RPMI7951 (cell line): ENCODE measurements at places on chromosomes 2 and 18. TPM values are rescaled to one million over a fixed set of nuclear protein-coding genes. Genes with fewer than 3 reads are reported as not detected.

LPIN1 gene
- total RNA-seq, result 22.6 and 25.0 TPM in 2 replicates

DNA sequence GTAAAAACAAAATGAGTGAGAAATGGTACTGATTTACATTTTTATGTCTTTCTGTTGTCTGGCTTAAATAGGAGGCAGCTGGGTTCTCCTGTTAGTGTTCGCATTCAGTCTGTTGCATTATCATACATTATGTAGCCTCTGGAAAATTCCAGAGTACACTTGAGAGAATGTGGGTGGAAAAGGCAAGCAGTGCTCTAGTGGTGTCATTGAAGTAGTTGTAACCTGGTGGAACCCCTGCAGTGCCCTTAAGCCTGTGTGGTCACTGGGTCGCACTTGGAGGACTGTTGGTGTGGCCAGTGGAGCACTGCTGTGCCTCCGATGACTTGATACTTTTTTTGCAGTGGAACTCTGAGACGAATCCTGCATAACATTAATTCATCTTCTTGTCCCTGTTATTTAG lies 52.4 kb downstream of the USP14 start:
- DNase-seq, result no peak

DNA sequence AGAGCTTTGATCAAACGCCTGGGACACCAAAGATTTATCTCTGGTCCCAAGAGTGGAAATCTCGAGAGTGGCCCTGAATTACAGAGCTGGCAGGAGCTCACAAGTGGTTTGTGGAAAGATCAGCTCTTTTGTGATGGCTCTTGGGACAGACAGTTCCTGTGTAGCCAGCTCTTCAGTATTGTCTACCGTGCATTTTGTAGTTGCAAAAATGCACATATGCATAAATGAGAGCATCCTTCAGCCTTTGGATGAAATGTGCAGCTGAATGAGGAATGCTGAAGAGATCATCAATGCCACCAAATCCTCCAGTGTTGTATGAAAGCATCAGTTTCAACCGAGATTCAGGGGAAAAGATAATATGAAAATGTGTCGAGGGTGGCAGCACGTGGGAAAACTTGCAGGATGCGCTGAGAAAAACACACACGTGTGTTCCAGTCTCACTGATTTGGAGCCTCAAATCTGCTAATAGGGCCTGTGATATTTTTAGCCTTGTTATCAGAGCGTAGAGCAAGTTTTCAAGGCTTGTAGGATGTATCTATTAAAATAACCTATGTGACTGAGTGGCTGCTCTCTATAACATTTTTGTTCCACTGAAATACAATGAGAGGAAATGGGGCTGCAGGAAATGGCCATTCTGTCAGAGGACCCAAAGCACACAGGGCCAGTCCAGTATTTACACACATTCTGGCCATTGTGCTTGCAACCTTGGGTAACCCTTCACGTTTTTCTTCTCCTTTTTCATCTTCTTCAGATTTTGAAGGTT lies 138.7 kb downstream of the PRKCE start:
- no peak for DNase-seq

DNA sequence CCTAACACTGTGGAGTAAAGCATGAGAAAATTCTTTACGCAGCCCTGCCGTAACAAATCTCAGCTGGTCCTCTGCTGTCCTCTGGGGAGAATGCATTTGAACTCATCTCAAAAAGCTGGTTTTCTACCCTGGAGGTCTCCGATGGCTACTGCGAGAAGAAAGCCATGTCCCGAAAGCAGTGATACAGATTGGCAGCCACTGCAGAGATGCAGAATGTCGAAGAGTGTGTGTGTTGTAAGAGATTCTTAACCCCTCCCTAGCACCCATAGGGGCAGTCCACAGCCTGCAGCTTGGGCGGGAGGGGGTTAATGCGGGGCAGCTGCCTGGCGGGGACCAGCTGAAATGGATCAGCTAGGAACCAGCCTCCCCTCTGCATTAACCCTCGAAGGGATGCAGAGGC lies 235.9 kb downstream of the ZNF516 start:
- no peak for DNase-seq

DNA sequence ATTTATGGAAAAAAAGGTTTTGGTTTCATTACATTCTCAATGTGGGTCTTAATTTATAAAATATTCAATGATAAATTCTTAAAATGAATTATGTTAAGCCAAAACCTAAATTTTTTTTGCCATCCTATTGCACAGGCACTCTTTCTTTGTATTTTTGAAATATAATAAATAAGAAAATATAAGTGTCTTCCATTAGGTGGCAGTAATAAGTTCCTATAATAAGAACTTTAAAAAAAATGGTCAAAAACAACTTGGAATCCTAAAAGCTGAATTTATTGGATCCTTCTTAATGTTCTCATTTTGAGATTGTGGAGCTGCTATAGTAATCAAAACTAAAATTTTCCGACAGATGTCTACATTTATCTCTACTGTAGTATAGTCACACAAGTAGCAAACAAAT lies 5.7 kb downstream of the CALCRL start:
- no peak for DNase-seq

GRCh38 chr2:175404839-175405238 lies 223.3 kb upstream of the ATP5MC3 start:
- no peak for DNase-seq

GRCh38 chr2:688504-689076 lies 11.4 kb upstream of the TMEM18 start:
- DNase-seq, result no peak

GRCh38 chr18:58208207-58208932 lies 164.3 kb downstream of the NEDD4L start:
- DNase-seq, result no peak

DNA sequence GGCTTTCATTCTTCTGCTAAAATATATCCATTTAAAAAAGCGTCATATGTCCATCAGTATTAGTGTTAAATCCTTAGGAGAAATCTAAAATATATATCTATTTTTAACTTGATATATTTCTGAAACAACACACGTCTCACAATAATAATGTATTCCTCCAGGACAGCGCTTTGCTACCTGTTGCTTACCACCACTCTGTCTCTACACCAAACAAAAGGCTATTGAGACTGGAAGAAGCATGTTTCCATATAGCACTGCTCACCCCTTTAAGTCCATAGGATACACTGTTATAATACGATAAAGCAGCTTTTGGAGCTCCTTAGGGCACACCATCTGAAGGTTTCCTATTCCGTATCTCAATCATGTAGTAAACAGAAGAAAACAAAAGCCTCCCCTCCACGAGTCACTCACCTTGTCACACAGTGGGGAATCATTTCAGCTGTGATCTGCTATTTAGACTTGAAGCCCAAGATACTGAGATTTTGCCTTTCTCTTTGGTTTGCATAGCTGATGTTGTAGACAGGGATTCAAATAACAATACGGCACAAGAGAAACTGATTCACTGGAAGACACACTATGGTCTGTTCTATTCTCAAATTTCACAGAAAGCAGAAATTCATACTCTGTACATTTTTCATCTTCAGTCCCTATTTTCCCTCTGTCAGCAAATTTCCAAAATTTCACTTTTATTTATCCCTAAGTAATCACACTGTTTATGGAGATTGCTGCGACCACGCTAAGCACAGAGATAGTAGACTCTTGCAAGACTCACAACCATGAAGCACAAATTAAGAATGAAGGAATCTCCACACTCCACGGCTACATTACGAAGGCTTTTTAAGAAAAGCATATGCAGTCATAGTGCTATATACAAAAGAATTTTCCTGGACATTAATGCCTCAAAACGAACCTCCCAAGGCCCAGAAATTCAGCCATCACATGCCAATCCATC lies 187.1 kb downstream of the TCF4 start:
- DNase-seq, result no peak

COLEC12 gene
- 95.0 and 103 TPM in 2 replicates for total RNA-seq

DNA sequence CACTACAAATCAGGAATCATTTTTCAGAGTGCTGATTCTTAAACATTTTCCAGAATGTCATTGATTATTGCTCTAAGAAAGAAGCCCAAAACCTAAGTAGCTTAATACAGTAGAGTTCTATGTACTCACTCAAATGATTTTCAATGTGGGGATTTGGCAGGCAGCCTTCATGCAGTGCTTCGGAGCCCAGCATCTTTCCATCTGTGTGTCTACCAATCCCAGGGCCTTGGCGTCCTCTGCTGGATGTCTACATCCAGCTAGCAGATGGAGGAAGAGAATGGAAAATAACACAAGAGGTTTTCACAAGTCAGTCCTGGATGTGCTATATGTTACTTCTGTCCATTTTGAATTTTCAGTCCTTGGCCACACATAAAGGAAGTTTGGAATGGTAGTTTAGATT lies 151.8 kb downstream of the RDH14 start:
- DNase-seq, result no peak

DNA sequence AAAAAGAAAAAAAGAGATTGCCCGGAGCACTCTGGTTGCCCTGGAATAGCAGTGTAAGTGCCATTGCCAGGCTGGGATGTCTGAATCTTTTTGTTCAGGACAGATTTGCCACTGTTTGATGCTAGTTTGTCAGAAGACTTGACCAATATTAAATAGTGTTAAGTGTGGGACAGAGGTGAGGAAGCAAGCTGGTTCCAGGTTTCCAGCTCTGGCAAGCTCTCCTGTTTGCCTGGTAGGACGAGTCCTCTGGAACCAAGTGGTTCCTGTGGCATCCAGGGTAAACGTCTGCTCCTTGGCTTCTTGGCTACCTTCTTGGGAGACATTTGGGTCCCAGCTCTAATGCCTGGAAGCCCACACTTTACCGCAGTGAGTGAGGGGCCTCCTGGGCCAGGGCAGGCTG lies 20.8 kb upstream of the IGFBP5 start:
- no peak for DNase-seq

DNA sequence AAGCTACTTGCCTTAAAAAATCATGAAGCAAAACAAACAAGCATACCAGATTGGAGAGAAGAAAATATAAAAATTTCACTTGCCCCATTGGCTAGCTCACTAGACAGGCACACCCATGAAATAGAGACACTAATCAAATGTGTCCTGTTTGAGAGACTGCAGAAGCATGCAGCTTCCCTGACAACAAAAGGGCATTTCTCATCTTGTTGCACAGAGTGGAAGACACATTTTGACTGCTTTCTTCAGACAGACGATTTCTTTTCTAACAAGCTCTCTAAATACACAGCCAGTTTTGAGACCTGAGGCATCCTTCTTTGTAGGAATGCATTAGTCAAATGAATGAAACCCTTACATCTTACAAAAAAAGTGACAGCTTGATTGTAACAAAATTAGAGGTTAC lies 1558.6 kb upstream of the NXPH2 start:
- no peak for DNase-seq

COBLL1 gene
- total RNA-seq, result 0.39 and 0.96 TPM in 2 replicates

- DNase-seq, result peak; percentile 59
Measured at GRCh38 chr2:70509565-70509964, 44.1 kb downstream of the TGFA start.

ANKRD39 gene
- 20.7 and 25.8 TPM in 2 replicates for total RNA-seq

DOK6 gene
- not detected in 2 replicates for total RNA-seq

FAM136A gene
- total RNA-seq, result 45.0 and 50.1 TPM in 2 replicates

DNA sequence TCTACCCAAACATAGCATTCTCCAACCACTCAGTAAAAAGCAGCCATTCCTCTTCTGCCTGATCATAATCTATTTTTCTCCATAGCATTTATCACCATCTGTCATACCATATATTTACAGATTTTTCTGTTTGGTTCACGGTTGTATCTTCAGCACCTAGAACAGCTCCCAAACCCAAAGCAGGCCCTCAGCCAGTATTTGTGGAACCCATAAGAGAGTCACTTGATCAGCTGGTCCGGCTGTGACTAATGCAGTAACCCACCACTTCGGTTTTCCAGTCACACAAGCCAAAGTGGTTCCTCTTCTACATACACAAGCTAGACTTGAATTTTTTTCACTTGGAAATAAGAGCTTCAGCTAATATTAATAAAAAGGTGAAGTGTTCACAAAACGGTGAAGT lies 511.6 kb upstream of the CELF4 start:
- no peak for DNase-seq

TTC27 gene
- 25.8 and 27.4 TPM in 2 replicates for total RNA-seq

GRCh38 chr2:25981596-25982272 lies 563 bp downstream of the KIF3C start:
- DNase-seq, result peak; percentile 15

DNA sequence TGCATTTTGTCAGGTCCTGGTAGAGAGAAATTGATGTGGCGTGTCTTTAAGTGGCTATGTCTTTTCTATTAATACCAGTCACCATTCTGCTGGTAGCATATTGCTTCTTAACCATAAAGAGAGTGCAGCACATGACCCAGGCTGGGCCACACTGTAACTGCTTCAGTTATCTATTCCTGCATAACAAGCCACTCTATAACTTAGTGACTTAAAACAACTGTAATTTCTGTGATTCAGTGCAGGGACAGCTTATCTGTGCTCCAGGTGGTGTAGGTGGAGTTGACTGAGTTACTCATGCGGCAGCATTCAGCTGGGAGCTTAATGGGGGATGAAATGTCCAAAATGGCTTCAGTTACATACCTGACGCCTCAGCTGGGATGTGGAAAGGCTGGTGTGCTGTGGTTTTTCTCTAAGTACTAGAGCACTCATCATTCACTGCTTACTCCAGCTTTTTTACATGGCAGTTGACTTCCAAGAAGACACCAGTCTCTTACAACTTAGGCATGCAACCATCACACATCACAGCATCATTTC lies 742.4 kb downstream of the SATB2 start:
- no peak for DNase-seq

DNA sequence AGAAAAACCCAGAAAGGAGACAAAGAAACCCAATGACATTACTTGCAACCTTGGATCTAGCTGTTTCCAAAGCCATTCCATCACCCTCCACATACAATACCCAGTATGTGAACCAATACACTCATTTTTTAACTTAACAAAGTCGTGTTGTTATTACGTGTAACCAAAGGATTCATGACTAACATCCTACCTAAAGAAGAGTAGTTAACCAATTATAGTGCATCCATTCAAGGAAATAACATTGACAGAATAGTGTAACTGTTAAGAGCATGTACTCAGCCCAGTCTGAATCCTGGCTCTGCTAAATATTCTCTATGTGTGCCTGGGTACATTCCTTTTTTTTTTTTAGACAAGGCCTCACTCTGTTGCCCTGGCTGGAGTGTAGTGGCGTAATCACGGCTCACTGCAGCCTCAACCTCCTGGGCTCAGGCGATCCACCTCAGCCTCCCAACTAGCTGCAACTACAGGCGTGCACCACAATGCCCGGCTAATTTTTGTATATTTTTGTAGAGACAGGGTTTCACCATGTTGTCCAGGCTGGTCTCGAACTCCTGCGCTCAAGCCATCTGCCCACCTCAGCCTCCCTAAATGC lies 9.9 kb downstream of the TLK1 start:
- DNase-seq, result no peak

RGPD4 gene
- not detected in 2 replicates for total RNA-seq

DNA sequence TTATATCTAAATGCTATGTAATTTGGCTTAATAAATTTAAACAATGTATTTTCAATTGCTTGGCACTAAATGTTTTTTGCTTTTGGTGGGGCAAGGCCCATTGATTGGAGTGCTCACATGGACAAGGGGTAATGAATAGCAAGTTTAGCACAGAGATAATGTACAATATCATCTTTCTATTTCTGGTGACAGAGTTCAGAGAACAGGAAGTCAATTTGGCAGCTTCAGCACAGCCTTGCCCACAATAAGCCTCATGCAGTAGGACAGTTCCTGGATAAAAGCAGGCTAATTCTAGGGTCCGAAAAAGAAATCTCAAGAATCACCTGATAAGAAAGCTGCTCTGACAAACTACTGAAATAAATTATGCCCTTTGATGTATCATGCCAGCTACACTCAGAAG lies 443.9 kb upstream of the FSHR start:
- DNase-seq, result no peak

- DNase-seq, result no peak
Measured at GRCh38 chr2:122480501-122481243, 725.2 kb downstream of the TSN start.
